ENCODE measurements at places on chromosomes 16 and 17.

DNA sequence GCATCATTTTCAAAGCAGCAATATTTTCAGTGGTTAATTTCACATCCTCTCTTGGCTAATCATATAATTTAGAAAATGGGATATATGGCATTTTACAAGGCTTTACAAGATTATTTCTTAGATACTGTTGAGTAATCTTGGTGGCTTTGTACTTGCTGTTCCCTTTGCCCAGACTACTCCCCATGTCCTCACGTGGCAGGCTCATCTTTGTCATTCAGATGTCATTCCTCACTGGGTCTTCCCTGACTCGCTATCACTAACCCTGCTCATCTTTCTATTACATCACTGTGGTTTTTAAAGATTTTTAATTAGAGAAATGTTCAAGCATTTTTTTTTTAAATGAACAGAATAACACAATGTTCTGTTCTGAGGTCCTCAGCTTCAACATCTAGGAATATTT, 240.0 kb upstream of the IRX5 start:
- no peak for DNase-seq

DNA sequence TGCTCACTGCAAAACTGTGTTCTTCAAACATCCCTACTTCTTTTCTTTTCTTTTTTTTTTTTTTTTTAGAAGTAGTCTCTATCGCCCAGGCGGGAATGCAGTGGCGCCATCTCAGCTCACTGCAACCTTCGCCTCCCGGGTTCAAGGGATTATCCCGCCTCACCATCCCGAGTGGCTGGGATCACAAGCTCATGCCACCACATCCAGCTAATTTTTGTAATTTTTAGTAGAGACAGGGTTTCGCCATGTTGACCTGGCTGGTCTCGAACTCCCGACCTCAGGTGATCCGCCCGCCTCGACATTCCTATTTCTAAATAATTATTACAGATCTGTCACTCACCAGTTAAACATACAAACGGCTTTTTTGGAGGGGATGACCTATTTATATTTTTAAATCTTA, 1.0 kb upstream of the RNASEK start:
- no peak for DNase-seq

DNA sequence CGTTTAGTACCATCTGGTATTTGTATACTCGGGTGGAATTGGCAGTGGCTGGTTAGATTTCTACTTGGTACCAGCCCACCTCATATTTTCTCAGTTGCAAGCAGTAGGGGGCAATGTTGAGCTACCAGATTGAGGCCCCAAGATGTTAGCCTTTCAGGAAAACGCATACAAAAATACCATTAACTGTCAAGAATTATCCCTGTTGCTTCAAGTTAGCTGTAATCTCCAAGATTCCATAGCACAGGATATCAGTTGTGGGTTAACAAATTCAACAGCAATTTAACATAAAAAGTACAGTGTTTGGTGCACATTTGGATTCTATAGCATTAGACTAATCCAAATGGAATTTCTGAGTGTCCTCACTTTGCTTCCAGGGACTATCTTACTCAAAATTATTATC, 188.2 kb downstream of the FTO start:
- peak; percentile 53 for DNase-seq

DNA sequence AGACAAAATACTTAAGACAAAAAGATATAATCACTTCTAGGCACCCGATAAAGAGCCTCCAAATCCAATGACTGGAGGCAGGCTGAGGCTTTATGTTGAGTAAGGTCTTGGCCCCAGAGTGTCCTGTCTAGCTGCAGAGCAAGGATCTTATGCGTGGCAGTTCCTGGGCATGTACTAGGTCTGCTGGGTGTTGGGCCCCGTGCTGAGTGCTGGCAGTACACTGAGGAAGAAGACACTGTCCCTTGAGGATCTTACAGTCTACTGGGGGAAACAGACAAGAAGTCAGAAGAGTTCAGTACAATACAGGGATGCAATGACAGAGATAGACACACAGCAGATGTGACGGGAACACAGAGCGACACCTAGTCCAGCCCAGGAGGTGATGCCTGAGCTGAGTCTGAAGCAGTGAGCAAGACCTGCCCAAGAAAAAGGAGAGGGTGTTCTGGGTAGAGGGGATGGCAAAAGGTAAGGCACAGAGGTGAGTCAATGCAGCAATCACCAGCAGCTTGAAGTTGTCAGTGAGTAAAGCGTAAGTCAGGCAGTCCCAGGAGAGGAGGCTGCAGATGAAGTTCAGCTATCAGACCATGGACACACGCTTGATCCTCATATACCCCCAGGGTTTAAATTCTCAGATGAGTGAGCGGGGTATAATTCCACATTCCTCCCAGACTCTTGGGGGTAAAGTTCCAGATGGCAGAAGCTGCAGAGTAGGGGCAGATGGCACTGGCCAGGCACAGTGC, 18.1 kb downstream of the MAP3K14 start:
- no peak for DNase-seq

- DNase-seq, result no peak
These were observed 134.7 kb downstream of the ANKRD11 start for GRCh38 chr16:89355686-89356085.

GRCh38 chr17:6755731-6756184, at the start of gene XAF1:
XAF1 (plus strand) TSS chr17:6756046; CDS start chr17:6756079, 33 bp downstream.
- DNase-seq, result no peak

DNA sequence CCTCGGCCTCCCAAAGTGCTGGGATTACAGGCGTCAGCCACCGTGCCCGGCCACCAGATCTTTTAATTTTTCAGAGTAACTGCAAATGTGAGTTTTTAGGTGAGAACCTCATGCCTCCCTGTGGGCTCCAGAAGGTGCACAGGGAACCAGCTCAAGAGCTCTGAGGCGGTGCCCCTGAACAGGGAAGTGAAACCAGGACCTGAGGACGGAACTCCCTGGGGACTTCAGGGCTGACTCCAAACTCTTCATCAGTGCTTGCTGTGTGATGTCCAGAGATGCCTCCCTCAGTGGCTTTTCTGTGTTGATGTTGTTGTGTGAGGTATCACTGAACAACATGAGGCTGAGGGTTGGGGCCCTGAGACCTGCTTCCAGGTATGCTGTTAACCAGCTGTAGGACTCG, 23.8 kb downstream of the SLC12A3 start:
- DNase-seq, result no peak

DNA sequence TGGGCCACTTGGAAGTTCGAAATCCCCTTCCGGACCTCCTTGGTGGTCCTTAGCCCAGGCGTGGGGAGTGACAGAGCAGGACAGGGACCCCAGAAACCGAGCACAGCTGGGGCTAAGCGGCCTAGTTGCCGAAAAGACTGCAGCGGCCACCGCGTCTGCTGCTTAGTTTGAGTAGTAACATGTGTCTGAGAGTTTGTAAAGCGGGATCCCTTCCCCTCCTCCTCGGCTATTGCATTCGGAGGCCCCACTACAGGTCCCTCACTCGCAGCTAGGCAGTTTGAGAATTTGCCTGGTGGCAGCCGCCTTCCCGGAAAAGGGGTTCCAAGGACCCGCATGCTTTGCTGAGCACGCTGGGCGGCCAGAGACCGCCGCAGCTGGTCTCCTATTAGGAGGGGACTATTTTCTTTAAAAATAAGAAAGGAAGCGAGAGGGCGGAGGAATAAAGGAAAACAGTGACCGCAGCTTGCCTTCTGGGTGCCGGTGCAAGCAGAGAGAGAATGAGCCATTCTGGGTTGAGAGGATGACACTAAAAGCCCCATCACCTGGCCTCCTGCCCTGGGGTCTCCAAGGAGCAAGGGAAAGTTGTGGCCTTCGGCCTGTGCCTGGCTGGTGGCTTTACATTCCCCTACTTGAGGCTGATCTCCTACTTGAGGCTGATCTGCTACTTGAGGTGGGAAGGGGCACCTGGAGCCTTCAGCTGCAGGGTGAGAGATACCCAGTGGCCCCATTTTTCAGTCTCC, 1.1 kb upstream of the HOXB5 start:
- no peak for DNase-seq

- DNase-seq, result no peak
These were observed 198.5 kb upstream of the HS3ST4 start for GRCh38 chr16:25493136-25493811.

GRCh38 chr16:75931043-75931442, 204.8 kb upstream of the CPHXL start:
- no peak for DNase-seq

GRCh38 chr16:82954224-82954929, 327.6 kb downstream of the CDH13 start:
- DNase-seq, result no peak
